Activated T-helper 9 cell treated with anti-CD3 and anti-CD28 coated beads, Interleukin-2, amount 50 U/mL, for 16 hours (primary cell): ENCODE measurements at places on chromosomes 1 and 21.

DNA sequence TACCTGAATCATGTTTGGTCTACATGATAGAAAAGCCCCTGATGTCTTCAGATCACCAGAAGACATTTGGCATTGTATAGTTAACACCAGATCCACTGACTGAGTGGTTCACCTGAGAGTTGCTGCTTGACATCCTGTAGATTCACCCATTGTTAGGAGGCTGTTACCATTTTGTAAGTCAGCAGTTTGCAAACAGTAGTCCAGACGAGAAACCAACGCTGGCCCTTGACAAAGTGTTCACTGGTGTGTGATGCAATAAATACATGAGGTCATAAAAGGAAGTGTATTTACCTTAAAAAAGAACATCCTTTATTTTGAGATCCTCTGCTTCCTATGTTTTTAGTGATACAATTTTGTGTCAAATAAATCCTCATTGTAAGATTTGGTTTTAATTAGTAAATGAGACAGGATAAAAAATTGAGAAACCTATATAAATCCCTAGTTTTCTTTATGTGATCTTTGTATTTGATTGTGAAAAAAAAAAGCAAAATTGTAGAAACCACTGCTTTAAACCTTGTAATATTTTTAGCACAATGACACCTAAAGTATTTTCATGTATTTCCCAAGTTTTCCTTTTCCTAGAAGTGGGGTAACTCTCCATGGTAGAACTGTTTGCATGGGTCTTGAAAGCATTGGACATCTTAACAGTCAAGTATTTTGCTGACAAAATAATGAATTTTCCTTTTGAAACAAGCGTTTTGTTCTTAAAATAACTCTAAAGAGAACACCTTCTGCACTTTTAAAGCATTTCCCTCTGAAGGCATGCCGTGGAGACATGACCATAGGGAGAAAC is 204.3 kb downstream of the FGGY start:
- no peak for DNase-seq

DNA sequence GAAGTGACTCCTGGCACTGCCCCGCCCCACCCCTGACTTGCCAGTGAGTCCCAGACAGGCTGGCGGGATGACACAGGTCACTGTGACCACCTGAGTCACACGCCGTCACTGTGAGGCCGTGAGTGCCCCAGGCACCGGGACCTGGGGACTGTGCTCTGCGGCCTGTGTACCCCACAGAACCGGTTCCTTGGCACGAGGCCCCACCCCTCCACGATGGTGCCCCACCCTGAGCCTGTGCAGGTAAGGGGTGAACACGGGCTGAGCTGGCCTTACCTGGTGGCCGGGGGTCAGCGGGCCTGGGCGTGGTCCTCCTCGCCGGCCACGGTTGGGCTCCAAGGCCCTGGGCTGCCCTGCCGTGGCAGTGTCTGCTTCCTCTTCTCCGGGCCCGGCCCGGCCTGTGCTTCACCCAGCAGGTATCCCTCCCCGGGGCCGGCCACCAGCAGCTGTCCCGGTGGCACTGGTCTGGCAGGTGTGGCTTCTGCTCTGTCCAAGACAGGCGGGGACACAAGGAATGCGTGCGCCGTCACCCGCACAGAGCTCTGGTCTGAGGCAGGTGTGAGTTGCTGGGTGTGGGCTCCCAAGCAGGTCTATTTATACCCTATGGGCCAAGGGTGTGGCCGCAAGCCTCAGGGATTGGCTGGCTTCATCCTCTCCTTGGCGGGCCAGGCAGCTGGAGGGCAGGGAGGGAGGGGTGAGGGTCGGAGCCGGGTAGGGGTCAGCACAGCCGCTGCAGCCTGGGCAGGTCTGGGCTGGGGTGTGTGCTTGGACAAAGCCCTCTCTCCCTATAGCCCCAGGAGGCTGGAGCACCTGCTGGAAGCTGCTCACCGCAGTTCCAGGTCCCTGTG is at the start of gene RNF223:
RNF223 (minus strand) TSS at position 564 of the 845 bp plus-strand sequence. CDS start 1,740 bp downstream, outside the sequence.
- DNase-seq: no peak

DNA sequence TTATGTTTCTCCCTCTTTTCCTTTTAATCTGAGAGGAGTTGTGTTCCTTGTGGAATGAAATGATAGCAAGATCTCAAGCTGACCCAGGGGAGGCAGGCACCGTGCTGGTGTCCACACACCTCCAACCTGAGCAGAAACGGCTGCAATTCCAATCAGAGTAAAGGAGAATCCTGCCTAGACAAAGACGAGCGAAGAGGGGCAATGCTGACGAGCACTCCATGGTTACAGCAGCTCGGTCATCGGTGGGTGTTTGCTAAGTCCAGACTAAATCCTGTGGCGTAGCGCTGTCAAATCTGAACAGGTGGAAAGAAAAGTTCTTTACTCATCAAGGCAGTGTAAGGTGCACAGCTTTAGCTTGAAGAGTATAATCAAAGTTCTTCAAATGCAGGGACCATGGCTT is 74.8 kb downstream of the PLD5 start:
- DNase-seq: no peak

DNA sequence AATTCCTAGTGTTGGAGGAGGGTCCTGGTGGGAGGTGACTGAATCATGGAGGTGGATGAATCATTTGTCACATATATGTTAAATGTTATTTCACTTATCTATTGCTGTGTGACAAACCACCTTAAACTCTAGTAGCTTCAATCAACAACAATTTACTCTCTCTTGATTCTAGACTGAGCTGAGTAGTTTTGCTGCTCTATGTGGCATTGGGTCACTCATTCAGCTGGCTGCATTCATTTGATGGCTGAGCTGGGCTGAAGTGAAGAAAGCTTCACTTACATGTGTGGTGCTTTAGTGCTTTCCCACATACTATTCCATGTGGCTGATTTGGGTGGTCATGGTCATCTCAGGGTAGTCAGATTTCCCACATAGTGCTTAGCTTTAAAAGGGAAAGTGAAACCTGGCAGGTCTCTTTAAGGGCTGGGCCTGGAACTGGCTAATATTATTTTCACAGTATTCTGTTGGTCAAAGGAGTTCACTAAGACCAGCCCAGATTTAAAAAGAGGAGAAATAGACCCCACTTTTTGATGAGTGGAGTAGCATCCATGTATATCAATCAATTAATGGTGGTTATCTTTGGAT is 10.5 kb downstream of the DNAH14 start:
- no peak for DNase-seq

DNA sequence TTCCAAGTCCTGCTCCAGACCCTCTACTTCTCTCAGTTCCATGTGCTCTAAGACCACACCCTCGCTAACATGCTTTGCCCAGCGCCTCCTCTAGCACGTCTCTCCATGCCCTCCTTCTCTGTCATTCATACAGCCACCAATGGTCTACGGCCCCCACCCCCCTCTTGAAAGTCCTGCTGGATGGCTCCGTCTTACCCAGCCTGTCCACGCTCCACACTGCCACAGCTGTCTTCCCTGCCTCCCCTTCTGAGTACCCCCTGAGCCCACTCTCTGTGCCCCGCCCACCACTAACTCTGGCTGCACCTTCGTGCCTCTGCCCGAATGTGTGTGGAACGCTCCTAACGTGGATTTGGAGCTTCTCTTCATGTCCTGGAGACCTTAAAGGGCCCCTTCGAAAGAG is 244.6 kb downstream of the TRABD2B start:
- DNase-seq: no peak
